GM04504 (cell line): ENCODE measurements at places on chromosomes 6 and 20.

- peak; percentile 52 for DNase-seq
These were observed 690 bp downstream of the IFNGR1 start for GRCh38 chr6:137218473-137218916.

GRCh38 chr20:43529051-43529450 lies 21.6 kb downstream of the L3MBTL1 start:
- no peak for DNase-seq

DNA sequence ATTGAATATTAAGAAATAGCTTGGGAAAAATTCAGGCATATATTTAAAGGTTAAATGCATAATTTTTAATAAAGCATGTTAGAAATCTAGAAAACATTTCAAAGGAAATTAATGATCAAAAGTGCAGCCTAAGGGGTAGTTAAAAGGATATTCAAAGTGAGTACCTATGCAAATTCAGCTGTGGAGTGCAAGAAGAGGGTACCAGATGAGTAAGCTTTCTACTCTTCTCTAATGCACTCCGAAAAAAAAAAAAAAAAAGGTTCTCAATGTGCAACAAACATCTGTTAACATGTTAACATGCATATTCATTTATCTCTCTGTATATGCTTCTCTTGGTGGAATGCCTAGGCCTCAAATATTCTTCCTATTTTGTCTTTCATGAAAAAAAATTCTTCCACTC lies 32.0 kb upstream of the KATNA1 start:
- DNase-seq, result no peak

DNA sequence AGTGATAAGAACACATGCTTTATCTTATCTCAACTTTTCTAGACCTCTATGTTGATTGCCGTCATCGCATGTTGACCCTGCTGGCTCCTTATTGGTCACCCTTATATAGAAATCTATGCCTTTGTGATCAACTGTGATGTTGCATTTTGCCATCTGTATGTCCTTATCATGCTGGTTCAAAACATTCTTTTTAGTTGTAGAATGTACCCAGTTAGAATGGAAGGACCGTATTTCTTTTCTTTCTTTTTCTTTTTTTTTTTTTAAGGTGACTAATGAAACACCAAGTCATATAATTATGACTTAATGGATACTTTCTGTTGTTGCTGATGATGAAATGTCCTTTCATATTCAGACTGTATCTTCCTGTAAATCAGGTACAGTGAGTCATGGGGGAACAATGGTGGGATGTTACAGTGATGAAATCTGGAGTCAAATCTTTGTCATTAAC lies 145.9 kb upstream of the CITED2 start:
- no peak for DNase-seq

DNA sequence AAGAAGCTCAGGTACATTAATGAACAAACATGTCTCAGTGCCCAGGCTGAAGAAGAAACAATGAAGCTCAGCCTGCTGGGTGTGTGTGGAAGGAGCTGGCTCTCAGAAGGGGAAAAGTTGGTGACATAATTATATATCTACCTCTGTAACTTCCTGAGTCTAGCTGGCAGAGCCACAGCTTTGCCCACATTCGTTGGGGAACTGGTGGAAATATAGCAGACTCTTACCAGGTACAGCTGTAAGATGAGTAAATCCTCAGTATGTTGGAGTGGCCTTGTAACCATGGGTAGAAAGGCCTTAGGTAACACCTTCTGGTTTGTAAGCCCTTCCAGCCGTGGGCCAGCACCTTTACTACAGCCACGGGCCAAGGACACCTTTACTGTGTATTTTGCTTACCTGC lies 29.9 kb upstream of the PNRC1 start:
- DNase-seq, result no peak
